Ecto neural progenitor cell (in vitro differentiated cells): ENCODE measurements at places on chromosomes 3 and 15.

GRCh38 chr15:38589502-38589901 is 24.9 kb upstream of the RASGRP1 start:
- no peak for DNase-seq

GRCh38 chr3:52483577-52484381 is 11.4 kb upstream of the STAB1 start:
- no peak for DNase-seq

DNA sequence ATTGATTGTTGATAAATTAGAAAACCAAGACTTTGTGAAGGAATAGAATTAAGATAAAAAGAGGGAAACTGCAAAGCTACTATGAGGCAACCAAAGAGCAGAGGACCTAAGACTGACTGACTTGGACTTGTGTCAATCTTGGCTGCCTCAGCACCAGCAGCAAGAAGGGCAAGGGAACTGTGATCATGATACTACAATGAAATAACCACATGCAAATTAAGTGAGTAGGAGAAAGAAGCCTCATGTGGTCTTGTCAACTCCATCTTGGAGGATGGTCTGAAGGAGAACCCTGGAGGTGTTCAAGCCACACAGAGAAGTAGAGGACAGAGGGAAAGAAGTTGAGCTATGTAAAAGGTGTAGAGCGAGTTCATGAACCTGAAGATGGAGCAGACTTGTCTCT is 47.3 kb upstream of the THRB start:
- DNase-seq = no peak

DNA sequence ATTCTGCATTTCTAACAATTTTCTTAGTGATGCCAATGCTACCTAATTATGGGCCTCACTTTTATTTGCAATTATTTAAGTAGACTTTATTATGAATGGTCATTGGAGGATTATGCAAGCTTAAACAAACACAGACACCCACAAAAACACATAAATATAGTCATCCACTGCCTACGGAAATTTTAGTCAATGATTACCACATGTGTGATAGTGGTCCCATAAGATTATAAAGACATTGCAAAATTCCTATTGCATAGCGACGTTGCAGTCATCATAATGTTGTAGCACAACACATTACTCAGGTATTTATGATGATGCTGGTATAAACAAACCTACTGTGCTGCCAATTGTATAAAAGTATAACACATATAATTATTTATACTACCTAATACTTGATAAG is 247.8 kb upstream of the ALCAM start:
- DNase-seq = no peak

GRCh38 chr3:43496740-43497375 is 125.0 kb downstream of the ANO10 start:
- no peak for DNase-seq

GRCh38 chr3:86991482-86991815 is 500 bp upstream of the VGLL3 start:
- DNase-seq = no peak
